ENCODE measurements at places on chromosomes 13 and 19.
A peak's percentile ranks its signal among the peaks of the same experiment; 100 is the strongest.

GRCh38 chr19:31386806-31387205, 37.6 kb upstream of the TSHZ3 start:
- DNase-seq, result no peak

DNA sequence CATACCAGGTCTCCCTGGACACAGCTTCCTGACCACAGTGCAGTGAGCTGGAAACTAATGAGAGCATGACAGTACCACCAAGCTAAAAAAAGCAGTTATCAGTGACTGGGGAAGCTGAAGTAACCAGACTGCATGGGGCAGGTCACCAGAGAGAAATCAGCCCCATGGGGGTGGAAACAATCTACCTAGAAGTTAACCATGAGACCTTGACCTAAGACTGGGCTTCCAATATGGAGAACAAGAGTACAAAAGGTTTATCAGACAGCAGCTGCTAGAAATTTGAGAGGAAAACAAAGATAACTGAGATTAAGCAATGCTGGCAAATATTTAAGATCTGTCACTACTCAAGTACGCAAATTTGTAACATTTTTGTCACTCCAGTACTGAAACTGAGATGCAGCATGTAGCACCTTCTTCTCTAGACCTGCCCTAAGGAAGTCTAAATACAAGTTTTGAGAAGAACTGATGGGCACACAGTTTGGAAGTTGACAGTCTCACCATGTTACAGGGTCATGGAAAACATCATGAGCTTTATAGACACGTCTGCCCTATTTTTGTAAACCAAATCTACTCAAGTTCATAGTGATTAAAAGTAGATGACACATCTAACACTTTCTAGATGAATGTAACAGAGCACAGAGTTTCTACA, 2641.8 kb upstream of the PCDH20 start:
- DNase-seq, result no peak

GRCh38 chr19:54179921-54180461, 7.0 kb upstream of the TMC4 start:
- no peak for DNase-seq

DNA sequence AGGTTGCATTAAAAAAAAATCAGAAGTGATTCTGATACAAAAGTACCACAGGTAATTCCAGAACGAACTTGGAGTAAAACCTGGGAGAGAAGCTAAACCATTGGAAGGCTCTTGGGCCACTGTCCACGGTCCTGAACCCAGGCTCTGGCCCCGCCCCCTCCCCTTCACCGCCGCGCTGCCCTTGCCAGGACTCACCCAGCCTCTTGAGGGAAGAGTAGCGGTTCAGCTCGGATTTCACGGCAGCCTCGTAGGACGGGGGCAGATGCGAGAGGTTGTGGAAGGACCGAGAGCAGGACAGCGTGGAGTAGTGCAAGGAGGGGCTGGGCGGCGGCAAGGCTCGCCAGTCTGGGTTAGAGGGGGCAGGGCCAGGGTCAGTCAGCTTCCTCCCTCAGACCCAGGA, 5.7 kb downstream of the SHISA7 start:
- DNase-seq, result no peak

DNA sequence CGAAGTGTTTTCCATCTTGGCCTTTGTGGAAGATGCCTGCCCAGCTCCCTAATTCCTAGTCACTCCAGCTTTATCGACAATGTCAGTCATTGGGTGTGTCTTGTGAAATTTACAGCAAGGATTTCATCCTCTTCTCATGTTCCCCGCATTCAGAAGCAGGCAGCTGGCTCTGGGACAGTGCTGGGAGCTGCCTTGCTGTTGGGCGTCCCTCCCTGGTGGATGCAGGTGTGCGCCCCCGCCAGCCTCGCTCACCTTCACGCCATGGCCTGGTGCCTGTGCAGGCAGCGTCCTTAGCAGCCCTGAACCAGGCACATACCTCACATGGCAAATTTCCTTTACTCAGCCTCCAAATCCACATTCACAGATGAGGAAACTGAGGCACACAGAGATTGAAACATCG, 39.7 kb upstream of the TFDP1 start:
- no peak for DNase-seq

GRCh38 chr13:50679321-50679720, 164.2 kb downstream of the DLEU7 start:
- no peak for DNase-seq

- DNase-seq, result no peak
These were observed 17.9 kb downstream of the UBAC2 start for GRCh38 chr13:99218545-99218944.

GRCh38 chr19:584240-585001, 5.3 kb upstream of the HCN2 start:
- peak; percentile 68 for DNase-seq

DNA sequence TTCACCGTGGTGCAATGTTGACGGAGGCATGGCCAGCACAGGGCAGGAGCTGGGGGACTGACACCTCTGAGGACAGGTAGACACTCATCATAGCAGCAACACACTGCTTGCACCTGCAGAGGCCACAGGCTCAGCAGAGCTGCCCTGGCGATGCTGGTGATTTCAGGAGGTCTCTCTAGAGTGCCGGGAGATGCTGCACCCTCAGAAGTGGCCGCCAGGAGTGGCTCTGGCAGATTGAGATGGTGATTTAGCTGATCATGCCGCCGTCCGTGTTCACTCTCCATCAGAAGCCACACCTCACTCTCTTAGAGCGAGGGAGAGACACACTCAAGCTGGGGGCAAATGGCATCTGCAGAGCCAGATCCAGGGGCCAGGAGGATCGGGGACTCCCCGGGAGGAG, 244.6 kb upstream of the SGCG start:
- no peak for DNase-seq

DNA sequence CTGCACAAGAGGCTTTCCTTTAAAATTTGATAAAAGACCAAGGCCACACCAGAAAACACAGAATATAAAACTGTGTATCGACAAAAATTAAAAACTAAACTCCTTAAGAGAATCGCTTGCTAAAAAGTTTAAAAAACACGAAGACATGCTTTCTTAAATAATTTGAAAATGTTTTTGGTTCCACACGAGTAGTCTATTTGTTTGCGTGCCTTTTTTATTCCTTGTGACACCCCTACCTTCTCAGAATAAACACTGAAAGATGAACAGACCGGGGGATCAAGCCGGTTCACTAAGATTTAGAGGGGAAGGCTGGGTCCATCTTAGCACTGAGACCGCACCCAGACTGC, 256.4 kb upstream of the STARD13 start:
- no peak for DNase-seq

All from CD4-positive, alpha-beta T cell treated with Interleukin-1 beta for 1 hour (primary cell).